Stimulated activated CD8-positive, alpha-beta memory T cell treated with anti-CD3 and anti-CD28 coated beads, Interleukin-15, amount 100 ng/mL, for 24 hours (primary cell): ENCODE measurements at places on chromosomes 7 and 10.

GRCh38 chr10:16967866-16968415 is 150.7 kb upstream of the RSU1 start:
- no peak for DNase-seq

GRCh38 chr10:31288962-31289361 is 30.1 kb upstream of the ZEB1 start:
- no peak for DNase-seq

- DNase-seq: no peak
Observed at GRCh38 chr7:157017603-157018327, 7.3 kb upstream of the MNX1 start.

GRCh38 chr10:113148901-113149300 is 198.9 kb downstream of the TCF7L2 start:
- no peak for DNase-seq

- no peak for DNase-seq
Observed at GRCh38 chr7:146773506-146773905, 656.9 kb downstream of the CNTNAP2 start.

GRCh38 chr10:99784727-99785441 is 2.4 kb downstream of the ABCC2 start:
- DNase-seq: no peak

- DNase-seq: no peak
Observed at GRCh38 chr7:150978126-150978789, at the start of gene KCNH2. Gene KCNH2 (minus strand): TSS chr7:150978321. CDS start chr7:150977913, 408 bp downstream.

DNA sequence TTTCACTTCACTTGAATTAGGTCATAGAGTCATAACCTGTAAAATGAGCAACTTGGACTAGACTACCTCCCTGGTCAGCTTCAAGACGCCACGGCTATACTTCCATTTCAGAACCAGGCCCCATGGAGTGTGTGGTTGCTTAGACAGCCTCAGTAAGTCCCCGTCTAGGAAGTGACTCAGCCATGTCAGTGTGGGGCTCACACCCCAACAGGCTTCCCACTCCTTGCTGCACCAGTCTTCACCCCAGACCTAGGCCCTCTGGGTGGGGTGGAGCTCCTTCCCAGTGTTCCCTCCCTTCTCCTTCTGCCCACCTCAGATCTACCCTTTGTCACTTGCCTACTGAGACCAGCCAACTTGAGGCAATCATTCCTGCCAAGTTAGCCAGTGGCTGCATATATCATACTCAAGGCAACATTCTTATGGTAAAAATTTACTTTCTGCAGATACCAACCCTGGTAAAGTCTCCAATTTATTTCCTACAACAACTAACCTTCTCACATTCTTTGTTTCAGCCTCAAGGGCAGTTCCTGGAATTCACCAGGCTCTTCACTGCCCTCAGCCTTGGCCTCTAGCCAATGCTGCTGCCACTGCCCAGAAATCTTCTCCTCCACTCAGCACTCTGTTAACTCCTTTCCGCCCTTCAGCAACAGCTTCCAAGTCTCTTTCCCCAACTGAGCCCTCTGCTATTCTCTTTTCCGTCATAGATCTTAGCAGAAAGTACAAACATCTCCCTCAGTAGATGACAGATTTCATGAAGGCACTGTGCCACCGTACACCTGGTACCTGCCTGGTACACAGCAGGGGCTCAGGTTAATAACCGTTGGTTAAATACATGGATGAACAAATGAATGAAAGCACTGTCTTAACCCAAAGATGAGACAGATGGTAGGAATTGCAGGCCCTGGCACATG is 31.3 kb upstream of the ZNRF2 start:
- DNase-seq: no peak

GRCh38 chr10:103487410-103487708 is 6.1 kb upstream of the NEURL1 start:
- DNase-seq: no peak

GRCh38 chr10:78529262-78529661 is 495.6 kb downstream of the RPS24 start:
- DNase-seq: no peak

GRCh38 chr7:36942955-36943354 is 218.7 kb upstream of the AOAH start:
- no peak for DNase-seq

GRCh38 chr10:124066126-124066700 is 27.2 kb downstream of the CHST15 start:
- no peak for DNase-seq

- no peak for DNase-seq
Observed at GRCh38 chr10:49837051-49837478, 74.9 kb upstream of the OGDHL start.

GRCh38 chr10:114306116-114306973 is 67.3 kb downstream of the VWA2 start:
- no peak for DNase-seq

DNA sequence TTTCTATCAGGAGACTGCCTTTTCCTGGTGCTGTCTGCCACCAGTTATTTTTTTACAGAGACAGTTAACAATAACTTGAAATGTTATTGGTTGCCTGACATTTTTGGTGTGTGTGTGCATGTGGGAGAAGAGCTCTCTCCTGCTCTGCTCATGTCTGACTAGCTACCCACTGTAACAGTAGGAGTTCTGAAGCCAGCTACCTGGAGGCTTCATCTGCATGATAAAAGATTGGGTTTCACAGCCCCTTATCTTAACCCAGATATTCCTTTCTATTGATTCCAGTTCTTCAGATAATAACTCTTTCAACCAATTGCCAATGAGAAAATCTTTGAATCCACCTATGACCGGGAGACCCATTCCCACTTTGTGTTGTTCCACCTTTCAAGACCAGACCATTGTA is 237.4 kb upstream of the PPP1R3A start:
- DNase-seq: no peak

DNA sequence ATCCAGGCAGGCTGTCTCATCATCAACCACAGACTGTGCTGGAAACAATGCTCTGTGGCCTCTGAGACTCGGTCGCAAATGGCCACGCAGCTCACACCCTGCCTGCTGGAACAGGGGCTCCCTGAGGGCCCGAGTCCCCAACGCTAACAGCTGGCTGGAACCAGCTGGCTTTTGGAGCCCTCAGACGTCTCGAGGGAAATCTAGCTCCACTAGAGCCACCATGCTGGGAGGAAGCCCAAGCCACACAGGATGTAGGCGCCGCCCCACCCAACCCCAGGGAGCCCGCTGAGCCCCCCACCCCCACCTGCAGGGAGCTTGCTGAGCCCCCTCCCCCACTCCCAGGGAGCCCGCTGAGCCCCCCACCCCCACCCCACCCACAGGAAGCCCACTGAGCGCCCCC is 21.4 kb upstream of the PDGFA start:
- no peak for DNase-seq

- DNase-seq: no peak
Observed at GRCh38 chr10:34816501-34817002, 1.5 kb upstream of the PARD3 start.

GRCh38 chr7:105678811-105679495 is 97.7 kb upstream of the EFCAB10 start:
- DNase-seq: no peak

DNA sequence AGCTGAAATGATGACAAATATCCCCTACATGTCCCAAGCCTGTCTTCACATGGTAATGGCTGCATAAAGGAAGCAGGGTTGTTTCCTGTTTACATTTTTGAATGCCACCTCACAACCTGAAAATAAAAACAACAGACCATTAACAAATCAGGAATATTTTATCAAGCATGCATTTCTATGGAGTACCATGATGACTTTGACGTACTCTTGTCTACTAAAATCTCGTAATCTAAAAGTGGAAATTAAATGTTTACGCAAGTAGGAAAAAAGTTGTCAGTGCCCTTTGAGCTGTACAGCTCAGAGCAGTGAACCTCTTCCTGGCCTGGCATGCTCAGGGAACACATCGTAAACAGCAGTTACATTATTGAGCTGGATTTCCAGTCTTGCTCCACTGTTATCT is 194.1 kb downstream of the INHBA start:
- DNase-seq: no peak

- DNase-seq: no peak
Observed at GRCh38 chr7:6558837-6559236, 7.6 kb upstream of the GRID2IP start.

DNA sequence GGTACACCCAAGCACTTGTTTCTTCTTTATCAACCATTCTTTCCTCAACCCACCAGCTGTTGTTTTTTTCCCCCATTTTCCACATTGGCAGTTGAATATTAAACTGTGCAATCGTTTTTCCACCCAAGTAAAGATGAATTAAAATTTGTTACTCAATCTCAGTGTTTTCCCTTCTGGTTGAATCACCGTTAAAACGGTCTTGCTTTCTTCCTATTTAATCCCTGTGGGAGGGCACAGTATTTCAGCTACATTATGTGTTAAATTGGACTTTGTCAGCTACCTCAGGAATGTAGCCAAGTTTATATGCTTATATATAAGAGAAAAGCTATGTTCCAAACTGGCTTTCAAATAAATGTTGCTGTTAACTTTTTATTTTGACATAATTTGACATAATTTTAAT is 19.9 kb downstream of the SLC35G1 start:
- no peak for DNase-seq

DNA sequence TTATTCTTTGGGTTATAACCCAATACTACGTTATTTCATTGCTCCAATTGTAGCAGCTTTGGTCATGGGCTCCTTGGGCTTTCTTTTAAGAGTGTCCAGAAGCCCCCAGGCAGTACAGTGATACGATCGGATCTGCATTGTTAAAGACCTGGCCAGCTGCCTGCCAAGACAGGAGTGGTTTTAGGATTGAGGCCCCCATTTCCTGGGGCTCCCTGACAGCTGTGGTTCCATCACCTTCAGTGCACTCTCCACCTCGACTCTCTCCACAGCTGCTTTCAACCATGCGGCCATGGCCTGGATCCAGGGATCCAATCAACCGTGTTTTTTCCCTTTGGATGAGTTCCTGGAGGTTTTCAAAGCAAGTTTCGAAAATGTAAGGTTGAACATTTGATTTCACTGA is 123.4 kb upstream of the BTBD16 start:
- DNase-seq: no peak
